ENCODE measurements at places on chromosomes 13 and 19.

DNA sequence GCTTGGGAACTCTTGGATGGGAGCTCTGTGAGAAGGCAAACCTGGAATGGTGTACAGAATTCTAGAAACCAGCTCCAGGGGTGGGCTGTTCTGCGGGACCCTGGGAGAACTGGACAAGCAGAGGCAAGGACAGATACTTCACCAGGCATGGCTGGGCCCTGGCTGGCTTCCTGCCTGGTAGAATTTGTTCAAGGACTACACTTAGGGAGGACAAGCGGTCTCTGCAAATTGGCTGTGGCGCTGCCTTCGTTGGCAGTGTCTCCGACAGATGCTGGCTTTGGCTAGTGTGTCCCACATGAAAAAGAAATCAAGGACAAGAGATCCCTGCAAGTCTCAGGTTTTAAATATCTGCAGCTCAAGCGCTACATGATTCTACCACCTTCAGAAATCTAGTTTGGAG lies 12.4 kb downstream of the CEBPG start:
- no peak for DNase-seq

DNA sequence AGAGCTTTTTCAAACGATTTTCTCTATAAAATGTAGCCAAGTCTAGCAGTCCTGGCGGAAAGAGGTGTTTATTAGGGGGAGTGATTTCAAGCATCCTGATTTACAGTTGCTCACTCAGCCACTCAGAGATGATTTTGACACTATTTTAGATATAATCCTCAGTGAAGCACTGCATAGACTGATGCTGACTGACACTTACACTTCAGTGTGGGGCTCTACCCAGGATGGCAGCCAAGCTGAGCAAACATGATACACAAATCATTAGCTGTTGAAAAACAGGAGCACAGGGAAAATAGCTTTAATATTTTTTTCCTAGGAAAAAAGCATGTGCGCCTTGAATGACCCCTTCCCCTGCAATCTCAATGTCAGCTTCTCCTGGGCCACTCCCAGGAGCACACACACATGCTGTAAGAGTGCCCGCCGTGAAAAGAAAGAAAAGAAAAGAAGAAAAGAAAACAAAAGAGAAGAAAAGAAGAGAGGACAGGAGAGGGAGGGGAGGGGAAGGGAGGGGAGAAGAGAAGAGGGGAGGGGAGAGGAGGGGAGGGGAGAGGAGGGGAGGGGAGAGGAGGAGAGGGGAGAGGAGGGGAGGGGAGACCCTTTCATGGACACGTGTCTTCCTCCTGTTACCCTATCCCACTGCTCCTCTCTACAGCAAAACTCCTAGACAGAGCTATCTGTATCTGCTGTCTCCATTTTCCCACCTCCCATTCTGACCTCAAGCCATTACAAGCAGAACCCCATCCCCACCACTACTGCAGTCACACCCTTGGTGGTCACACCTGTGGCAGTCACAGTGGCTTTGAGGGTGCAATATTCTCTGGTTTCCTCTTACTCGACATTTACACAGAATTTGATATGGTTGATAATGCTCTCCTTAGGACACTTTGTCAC lies 36.4 kb downstream of the RCBTB2 start:
- no peak for DNase-seq

- DNase-seq, result no peak
These were observed 406.3 kb downstream of the DCT start for GRCh38 chr13:94073007-94073744.

DNA sequence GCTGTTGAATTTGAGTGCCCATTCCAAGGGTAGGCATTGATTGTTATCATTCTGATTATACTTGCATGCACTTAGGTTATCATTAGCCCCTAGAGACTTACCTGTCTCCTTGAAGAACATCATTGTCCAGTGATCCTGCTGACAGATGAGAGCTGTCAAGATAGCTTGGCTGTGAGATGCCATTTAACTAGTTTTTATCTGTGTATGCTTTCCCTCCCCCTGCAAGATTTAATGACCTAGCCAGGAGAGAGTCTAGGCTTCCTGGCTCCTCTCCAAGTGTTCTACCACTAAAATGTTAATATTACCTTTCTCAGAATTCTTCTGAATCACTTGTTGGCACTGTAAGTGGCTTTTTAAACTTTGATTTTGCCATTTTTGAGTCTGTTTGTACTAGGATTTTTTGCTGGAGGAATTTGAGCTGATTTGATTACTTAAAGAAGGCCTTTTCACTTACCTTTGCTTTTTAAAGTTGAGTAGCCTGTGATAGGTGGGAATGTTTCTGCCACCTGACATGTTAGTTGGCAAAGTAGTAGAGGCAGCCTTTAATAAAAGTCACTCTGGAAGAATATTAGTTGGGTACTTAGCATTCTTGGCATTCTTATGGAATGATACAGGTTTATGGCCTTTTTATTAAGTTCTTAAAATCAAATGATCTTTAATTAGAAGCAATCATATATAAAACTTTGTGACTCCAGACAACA lies 41.1 kb downstream of the ARHGAP35 start:
- no peak for DNase-seq

GRCh38 chr13:42611086-42611779 lies 37.3 kb downstream of the TNFSF11 start:
- DNase-seq, result no peak

DNA sequence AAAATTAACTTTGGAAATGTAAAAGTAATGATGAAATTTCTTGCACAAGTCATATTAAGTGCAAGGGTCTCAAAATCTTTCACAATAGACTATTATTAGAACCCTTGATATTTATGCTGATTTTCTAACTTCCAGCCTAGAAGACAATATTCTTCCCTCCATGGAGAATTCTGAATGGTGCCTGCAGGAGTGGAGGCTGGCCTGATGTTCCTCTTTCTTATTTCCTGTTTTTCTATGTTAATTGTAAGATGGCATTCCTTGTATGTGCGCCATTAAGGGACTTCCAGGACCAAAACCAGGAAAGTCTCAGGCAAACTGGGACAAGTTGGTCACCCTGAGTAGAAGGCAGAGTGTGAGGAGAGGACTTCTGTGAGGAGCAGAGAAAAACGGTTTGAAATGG lies 294.9 kb downstream of the DLEU7 start:
- no peak for DNase-seq

- no peak for DNase-seq
These were observed 482.2 kb upstream of the NBEA start for GRCh38 chr13:34459856-34460255.

DNA sequence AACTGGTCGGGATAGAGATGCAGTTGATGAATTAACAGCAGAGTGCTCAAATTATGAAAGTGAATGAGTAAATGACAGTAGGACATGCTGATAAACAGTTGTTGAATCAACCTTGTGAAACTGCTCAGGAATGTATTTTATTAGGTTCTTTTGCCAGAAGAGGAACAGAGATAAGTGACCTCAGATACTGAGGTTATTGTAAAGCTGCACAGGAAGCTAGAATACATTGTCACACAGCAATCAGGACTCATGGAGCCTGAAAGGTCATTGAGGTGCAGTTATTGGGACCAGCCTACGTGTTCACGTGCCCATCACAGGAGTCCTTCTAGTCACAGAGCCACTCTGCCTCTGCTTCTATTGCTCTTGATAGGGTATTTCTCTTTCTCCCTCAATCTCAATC lies 47.5 kb upstream of the MED4 start:
- no peak for DNase-seq

DNA sequence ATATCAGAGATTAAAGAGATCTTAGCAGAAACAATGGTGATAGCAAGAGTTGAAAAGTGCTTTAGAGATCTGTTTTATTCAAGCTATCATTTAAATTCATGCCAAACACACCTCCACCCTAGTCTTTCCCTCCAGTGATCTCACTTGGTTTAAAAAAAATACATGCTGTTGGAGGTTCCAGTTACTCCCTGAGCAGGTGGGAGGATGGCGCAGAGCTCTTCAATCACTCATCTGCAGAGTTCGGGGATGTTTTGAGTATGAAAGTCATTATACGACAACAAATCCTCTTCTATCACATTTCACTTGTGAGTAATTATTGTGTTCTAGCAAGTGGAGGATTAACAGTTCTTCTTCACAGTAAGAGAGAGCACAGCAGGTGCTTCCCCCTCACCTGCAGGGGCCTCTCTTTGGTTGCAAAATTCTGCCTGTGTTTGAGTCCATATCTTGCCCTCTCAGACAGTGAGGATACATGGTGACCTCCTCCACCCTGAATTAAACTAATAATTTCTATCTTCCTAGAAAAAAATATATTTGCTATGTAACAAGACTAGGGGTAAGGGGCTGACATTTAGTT lies 376.7 kb downstream of the LIG4 start:
- no peak for DNase-seq

DNA sequence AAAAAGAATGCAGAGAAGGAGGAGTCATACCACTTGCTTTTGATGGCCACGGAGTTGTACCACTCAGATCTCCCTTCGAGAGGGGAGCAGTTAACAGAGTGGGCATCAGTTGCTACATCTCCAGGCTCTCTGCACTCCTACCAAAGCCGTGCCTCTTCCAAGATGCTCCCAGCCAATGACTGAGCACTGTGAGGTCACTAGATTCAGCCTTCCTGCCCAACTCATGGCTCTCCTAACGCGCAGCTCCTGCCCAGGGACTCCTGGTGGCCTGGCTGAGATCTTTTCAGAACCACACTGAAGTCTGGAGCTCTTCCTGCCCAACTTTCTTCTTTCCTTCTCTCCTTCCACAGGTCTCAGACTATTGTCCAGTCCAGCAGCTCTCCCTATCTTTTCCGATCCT lies 66.7 kb downstream of the LHFPL6 start:
- DNase-seq, result no peak

DNA sequence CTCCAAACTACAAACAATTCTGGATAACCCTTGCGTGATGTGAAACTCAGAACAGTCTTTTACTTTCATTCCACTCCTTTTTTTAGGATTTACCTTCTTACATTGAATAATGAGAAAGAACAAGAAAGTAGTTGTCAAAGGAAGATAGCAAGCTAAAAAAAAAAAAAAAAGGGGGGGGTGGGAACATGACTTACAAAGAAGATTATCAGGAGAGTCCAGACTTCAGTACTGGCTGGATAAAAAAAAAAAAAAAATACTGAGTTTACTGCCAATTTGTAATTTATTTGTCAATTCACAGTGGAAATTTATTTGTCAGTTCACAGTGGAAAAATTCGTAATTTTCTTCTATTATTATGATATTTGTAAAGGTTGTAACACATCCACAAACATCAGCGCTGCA lies 792.4 kb upstream of the SLITRK5 start:
- DNase-seq, result no peak

GRCh38 chr19:6108721-6109633 lies 1.3 kb downstream of the RFX2 start:
- DNase-seq, result no peak

- no peak for DNase-seq
These were observed 44.9 kb downstream of the ZNF611 start for GRCh38 chr19:52689843-52690368.

GRCh38 chr19:19039901-19040300 lies 6.5 kb downstream of the ARMC6 start:
- no peak for DNase-seq

- DNase-seq, result no peak
These were observed 38.9 kb downstream of the STOML3 start for GRCh38 chr13:38951525-38952313.

- DNase-seq, result no peak
These were observed 202.8 kb upstream of the IRS2 start for GRCh38 chr13:109989155-109989554.

- DNase-seq, result no peak
These were observed 221.3 kb downstream of the MYO16 start for GRCh38 chr13:108850691-108851090.

DNA sequence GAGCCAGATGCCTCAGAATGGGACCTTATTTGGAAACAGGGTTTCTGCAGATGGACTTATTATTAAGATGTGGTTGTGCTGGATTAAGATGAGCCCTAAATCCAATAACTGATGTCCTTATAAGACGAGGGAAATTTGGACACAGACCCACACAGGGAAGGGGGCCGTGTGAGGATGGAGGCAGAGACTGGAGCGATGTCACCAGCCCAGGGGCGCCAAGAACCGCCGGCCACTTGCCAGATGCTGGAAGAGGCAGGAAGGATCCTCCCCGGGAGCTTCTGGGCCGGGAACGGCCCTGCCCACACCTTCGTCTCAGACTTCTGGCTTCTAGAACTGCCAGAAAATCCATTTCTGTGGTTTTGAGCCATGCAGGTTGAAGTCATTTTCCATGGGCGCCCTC lies 26.6 kb downstream of the GNG7 start:
- no peak for DNase-seq

GRCh38 chr19:4705413-4706131 lies 18.1 kb downstream of the DPP9 start:
- no peak for DNase-seq

Data from globus pallidus (tissue), 1 donor.